SW480 (cell line): ENCODE measurements at places on chromosomes 11 and 22.

DNA sequence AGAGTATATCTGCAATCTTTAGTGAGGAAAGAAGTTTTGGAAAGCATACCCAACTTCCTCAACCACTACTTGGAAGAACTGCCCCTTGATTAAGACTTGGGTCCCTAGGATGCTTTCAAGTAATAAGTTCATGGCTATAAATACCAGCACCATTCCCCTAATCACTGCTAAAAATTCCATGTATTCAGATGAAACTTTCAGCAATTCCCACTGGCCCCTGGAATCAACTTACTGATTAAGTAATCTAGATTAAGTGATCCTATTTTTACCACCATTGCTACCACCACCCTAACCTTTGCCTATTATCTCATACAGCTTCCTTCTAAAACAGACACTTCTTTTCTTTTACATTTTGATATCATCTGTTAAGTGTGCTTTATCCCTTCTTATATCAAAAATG is 10.5 kb downstream of the PICALM start:
- no peak for DNase-seq

- no peak for DNase-seq
Observed at GRCh38 chr11:45215098-45215865, 68.8 kb downstream of the PRDM11 start.

DNA sequence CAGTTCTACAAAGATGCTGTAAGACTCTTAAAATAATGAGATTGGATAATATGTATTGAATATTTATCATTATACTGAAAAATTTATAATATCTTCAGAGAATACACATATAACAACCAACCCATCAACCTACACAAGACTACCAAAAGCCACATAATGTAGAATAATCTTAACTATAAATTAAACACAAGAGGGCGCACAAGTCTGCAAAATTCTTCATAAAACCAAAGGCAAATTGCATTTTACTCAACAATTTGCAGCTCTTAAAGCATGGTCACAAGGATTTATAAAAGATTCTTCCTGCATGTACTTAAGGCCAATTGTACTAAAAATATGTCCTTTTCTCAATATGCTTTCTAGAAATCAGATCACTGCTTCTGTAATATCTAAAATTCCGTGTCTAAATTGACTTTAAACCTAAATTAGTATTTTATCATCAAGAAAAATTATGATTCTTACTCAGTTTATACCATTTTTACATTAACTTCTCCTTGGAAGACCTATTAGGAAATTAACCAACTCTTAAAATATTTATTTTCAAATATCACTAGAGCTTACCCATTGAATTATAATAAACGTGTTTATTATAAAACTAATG is 79.0 kb downstream of the TTC28 start:
- DNase-seq = peak; percentile 65

- no peak for DNase-seq
Observed at GRCh38 chr11:36065436-36065835, 121.6 kb downstream of the LDLRAD3 start.

DNA sequence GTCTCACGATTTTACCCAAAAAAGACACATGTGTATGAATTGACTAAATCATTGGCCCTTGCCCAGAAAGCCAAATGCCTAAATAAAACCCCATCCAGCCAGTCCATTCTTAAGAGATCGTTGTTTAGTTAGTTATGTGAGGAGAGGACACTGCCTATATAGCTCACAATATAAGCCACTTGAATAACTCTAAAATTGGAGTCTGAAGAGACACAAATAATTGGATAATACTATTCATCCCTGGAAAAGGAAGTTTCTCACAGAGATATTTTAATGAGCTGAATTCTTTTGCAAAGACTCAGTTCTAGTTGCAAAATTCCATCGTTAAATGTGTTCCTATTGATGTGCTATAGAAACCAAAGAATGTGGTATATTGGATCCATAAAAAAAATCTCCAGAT is 176.7 kb downstream of the SOX6 start:
- no peak for DNase-seq

DNA sequence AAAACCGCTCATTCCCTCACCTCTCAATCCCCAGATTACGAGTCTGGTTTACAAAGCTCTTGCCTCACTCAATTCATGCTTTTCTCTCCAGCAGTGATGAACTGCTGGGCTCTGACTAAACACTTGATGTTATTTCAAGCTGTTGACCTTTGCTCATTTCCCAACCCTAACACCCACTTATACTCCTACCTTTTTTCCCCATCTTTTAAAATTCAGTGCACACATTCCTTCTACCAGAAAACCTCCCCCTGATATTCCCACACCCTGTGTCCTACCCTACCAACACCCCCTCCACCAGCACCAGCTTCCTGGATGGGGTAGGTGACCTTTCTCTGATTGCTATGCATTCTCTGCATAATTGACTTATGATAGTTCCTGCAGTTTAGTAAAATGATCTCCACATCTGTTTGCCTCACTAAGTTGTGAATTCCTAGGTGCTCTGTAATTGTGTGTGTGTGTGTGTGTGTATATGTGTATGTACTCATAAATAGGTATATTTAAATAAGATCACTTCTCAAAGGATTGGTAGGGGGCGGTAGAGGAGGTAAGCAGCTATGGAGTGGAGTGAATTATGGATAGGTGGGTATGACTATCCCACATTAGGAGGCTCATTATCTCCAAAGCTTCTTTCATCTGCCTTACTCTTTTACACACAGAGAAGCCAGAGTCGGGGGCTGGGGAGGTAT is 842 bp downstream of the HEPACAM start:
- DNase-seq = no peak

GRCh38 chr22:20449819-20450550 is 12.4 kb upstream of the SCARF2 start:
- no peak for DNase-seq

DNA sequence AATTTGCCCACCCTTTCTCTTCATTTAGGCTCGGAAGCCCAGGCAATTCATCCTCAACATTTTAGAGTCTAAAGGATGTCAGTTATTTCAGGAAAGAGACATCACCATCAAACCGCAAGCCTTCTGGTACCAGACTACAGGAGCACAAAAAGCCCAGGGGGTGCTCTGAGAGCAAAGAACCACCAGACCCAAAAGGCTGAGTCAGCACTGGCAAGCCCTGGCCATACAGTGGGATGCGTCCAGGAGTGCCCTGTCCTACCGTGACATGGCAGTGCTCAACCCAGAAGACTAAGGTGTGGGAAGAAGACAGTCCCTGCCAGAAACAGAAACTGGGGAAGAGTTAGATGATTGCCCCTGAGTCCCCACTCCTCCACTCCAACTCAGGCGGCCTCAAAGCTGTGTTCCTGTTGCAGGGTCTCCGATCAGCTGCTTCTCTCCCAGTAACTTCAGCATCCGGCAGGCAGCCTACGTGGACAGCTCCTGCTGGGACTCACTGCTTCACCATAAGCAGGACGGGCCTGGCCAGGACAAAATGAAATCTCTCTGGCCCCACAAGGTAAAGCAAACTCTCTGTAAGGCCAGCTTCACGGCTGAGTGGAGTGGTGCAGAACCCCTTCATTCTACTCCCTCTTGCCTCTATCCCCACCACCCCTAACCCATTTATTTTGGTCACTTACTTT is 1.5 kb downstream of the PANX3 start:
- no peak for DNase-seq
